ENCODE measurements at places on chromosomes 5 and 9.

DNA sequence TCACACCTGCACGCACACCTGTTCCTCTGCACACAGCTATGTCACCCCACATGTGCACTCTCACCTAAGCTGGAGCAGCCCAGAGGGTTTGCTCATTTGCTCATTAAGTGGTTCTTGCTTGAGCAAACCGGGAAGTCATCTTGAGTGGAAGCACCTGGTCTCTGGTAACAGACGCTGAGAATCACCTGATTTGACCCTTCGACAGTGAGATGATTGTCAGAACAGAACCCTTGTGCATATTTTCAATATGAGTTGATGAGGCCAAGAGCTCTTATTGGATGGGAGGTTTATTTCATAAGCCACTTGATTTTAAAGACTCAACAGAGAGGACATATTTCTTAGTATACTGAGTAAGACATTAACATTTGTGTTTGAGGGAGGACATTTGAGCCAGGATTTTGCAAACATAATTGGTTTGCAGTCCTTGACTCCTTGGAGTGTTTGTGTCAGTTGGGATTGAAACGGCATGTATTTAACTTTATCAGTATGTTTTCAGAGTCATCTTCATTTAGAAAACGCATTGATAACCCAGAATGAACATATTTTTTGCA is 22.1 kb upstream of the LPCAT1 start:
- DNase-seq: no peak

GRCh38 chr5:131672776-131673175 is 37.7 kb upstream of the RAPGEF6 start:
- no peak for DNase-seq

DNA sequence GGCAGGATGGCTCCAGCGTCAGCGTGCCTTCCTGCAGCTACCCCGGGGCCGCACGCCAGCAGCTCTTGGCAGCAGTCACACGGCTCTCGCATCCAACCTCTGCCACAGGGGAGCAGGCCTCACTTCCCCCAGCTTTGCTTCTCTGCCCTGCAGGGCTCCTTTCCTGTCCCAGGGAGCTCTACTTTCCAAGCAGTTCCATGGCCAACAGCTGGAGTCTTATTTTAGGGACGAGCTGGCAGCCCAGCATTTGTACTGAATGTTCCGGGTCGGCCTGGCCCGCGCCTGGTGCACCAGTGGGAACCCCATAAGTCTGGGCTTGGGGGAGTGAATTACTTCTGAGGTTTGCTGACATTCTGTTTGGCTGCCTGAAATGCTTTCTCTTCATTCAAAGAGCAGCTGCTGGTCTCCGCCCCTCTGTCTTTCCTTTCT is 34.6 kb downstream of the GADD45G start:
- DNase-seq: no peak

- no peak for DNase-seq
These were observed 74.9 kb downstream of the GTF3C4 start for GRCh38 chr9:132744881-132745755.

GRCh38 chr5:139746691-139747582 is 48.7 kb upstream of the PSD2 start:
- DNase-seq: no peak
